ENCODE measurements at places on chromosomes 13 and 19.

DNA sequence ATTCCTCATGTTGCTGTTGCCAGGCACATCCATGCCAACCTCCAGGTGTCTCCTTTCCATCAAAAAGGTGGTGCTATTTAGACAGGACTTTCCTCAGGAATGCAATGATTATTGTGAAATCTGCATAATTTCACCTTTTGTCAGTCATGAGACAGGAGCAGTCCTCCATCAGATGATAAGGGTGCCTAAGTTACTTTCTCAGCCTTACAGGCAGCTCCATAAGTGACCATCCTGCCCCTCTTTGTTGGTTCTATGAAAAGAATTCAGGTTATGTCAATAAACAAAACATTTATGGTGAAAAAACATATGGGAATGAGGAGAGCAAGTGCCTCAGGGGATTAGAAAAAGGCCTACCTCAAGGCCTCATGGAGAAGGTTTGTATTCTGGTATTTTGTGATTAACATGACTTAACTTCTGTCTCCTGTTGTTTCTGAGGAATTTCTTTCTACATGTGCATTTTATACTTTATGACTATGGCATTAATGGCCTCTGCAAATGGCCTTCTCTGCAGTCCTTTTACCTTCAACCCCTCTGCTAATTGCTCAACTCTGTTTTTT, 110.3 kb upstream of the DIAPH3 start:
- DNase-seq: no peak

DNA sequence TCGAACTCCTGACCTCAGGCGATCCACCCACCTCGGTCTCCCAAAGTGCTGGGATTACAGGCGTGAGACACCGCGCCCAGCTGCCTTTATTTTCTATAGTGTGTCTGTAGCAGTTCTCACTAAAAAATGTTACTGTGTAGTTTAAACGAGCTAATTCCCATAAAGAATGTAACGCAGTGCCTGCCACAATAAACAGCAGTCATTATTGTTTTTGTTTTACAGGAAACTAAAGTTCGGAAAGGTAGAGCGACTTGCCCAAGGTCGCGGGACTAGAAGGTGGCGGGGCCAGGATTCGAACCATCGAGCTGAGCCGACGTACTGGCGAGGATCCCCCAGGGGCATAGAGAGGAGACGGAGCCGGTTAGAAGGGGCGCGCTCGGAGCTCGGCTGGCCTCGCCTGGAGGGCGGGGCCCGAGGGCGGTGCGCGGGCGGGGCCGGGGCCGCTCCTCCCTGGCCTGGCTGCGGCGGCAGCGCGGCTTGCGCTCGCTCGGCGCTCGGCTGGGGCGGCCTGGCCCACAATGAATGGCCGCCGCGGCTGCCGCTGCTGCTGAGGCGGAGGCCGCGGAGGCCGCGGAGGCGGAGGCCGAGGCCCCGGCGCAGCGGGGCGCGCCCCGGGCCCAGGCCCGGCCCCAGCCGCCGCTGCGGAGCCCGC, at the start of gene NACC1:
Gene NACC1 (plus strand): TSS at position 493 of the 652 bp plus-strand sequence. CDS start 16,944 bp downstream, outside the sequence.
- DNase-seq: peak; percentile 91

GRCh38 chr13:69194130-69194529, 913.5 kb upstream of the ATXN8OS start:
- no peak for DNase-seq

DNA sequence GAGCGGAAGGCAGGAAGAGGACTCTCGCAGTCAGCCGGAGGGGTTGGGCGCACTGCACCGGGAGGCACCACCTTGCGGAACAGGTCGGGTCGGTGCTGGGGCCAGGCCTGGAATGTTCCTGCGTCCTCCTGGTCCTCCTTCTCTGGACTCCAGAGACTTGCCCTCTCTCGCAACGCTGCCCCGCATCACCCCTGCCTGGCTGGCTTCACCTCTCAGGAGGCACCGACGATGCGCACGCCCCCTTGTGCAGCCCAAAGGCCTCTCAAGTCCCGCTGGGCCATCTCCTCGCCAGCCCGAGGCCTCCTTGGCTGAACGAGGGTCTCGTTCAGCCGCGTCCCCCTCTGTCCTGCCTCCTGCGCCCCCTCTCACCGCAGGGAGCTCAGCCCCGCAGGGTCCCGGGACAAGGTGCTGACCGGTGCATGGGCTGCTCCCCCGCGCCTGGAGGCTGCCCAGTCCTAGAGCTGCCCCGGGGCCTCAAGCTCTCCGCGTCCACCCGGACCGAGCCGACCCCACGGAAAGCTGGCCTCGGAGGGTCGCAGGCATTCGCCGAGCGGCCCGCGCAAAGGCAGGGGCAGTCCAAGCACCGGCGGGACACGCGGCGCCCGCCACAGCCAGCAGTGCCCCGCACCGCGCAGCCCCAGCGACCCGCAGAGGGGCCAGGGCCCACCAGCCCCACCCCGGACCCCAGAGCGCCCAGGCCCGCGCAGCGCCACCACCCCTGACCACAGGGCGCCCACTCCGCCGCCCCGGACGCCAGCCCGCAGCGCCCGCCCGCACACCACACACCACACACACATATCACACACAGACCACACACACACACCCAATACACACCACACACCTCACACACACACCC, 133.8 kb downstream of the CRYL1 start:
- DNase-seq: no peak

GRCh38 chr13:94272038-94272437, 207.4 kb downstream of the DCT start:
- DNase-seq: no peak

DNA sequence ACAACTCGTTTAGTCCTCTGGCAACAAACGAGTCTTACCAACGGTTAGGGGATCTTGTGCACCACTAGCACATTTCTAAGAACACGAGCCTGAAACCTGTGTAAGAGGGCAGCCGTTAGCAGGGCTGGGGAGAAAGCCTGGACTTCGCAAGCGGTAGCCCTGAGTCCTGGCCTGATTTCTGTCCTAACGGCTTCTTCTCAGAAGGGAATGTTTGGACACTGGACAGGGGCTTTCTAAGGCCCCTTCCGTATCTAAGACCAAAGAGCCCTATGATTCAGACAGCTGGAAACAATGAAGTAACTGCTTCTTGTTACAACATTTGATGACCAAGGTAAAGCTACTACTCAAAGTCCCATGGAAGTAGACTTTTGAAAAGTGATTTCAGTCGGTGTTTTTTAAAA, 2.2 kb downstream of the ANKRD10 start:
- no peak for DNase-seq

DNA sequence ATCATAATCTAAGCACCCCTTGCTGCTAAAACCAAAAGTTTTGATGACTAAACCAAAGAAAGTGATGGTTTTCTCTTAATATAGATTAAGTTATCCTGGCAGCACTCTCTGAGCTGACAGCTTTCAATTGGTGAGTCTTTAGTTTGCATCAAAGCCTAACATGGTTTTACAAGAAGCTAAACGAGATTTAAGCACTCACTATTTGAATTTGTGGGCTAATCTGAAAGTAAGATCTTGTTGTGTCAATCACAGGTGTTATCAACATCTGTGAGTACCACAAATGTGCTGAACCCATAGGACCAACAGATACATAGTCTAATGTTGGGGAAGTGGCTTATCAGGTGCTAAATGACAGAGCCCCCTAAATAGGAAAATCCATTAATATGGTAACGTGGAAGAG, 223.9 kb downstream of the LHFPL6 start:
- no peak for DNase-seq

DNA sequence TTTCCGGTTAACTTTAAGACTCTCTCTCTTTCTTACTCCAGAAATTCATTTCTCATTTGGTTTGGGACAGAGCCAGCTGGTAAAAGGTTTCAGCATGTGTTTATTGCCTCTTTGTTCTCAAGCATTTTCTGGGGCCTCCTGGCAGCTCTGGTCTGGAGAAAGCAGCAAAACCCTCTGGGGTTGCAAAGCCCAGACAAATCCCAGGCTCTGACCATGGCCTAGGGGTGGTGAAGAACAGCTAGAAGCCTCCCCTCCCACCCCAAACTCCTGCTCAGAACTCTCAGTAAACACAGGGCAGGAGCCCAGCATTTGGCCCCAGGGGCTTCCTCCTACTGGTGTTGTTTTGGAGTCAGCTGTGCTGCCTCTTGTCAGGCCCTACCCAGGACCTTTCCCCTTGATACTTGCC, 124.2 kb upstream of the SERP2 start:
- DNase-seq: no peak

GRCh38 chr13:87867426-87867825, 196.3 kb downstream of the SLITRK5 start:
- DNase-seq: no peak

DNA sequence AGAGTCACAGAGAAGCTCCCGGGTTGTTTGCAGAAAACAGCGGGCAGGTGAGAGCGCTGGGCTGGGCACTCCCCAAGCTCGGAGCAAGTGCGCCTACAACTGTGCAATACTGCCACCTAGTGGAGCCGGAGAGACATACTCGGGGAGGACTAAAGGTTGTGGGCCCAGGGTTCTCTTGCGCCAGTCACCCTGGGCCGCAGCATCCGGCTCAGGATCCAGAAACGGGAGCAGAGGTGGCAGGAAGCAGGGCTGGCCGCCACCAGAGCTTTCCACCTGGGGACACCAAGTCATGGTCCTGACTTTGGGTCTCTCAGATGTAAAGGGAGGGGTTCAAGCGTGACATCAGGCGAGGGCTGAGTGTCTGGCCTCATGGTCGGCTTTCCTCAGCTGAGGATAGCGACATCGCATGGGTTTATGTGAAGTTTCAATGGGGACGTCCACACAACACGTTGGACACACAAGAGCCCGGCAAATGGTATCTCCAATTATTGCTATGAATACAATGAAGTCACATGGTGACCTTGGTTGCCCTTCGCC, 11.2 kb upstream of the KLK4 start:
- peak; percentile 73 for DNase-seq

DNA sequence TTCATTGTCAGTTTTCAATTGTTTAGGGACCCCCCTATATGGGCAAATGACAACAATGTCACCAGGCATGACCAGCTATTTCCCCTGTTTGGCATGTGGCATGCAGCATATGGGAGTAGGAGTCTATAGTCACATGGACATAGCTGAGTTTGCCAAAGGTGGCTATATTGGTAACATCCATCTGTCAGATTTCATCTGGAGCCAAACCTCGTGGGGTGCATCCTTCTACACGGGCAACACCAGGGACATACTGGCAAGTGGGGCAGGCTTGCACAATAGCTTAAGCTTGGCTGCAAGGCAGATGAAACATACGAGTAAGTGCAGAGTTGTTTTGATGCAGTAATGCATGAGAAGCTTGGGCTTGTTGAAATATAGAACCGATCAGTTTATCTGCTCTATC, 24.5 kb upstream of the ZNF816 start:
- no peak for DNase-seq

DNA sequence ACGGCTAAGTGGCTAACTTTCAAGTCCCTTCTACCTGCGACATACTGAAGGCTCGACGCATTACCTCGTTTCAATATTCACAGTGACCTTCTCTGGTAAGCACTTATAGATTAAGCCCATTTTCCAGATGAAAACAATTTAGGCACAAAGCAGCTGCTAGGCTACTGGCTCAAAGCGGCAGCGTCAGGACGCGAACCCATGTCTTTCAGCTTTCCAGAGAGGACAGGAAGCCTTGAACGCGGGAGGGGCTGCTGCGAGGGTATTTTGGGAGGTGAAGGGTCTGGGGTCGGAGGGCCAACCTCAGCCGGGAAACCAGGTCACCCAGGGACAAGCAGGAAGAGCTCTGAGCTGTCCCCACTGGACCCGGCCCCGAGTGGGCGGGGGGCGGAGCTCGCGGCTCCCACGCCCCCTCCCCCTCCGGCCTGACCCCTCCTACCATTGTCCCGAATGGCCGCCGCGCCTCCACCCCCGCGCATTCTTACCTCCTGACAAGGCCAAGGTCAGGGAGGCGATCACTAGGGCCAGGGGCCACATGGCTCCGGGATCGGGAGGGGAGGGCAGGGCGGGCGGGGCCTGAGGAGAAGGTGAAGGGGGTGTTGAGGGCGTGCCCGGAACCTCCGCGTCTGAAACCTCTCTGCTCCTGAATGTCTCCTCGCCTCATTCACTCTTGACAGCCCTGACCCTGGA, at the start of gene KLK13:
Gene KLK13 (minus strand): TSS at position 559 of the 687 bp plus-strand sequence. CDS start 25 bp downstream, at position 534.
- DNase-seq: no peak

- no peak for DNase-seq
These were observed 257.9 kb downstream of the NHLRC3 start for GRCh38 chr13:39296193-39296592.

GRCh38 chr13:111486331-111486730, 165.9 kb downstream of the TEX29 start:
- DNase-seq: no peak

- DNase-seq: no peak
These were observed 2.2 kb upstream of the SCN1B start for GRCh38 chr19:35027851-35028599.

DNA sequence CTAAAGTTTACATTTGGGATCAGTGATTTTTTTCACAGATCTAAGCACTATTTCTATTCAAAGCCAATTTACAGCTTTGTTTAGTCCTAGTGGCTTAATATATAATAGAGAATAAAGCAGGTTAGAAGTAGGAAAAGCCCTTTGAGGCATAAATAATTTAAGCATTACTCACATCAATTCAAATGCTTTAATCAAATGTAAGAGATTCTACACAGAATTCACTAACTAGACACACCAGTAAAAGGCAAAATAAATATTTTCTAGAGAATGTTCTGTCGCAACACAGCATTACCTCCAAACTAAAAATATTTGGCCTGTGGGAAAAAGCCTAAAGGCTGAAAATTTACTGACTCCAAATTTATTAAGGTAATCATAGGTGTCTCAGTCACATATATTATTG, 31.3 kb downstream of the KCTD12 start:
- no peak for DNase-seq

DNA sequence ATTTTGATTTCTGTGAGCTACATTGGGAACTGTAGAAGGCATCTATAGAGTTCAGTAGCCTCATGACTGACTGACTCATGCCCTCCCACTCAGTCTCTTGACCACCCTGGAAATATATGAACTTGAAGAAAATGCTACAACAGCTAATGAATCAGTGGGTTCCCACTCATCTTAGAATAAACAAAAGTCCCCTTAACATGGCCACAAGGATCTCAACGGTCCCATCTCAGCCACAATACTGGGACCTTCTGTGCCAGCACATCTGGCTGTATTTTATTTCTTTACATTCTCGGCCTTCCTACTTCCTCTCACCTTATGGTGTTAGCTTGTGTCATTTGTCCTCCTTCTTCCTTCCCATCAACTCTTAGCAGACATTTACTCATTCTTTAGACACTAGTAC, 619.8 kb downstream of the DCT start:
- DNase-seq: no peak

GRCh38 chr13:44108331-44108858, 228.7 kb downstream of the LACC1 start:
- no peak for DNase-seq

- DNase-seq: no peak
These were observed 40.8 kb upstream of the GPR183 start for GRCh38 chr13:99347911-99348451.

GRCh38 chr19:782185-782877, 14.9 kb upstream of the PTBP1 start:
- DNase-seq: no peak

Data from CD4-positive, alpha-beta T cell treated with Interleukin-1 beta for 1 hour (primary cell).